8988T (cell line): ENCODE measurements at places on chromosomes 13 and 19.
A peak's percentile ranks its signal among the peaks of the same experiment; 100 is the strongest.

GRCh38 chr19:30340771-30341561, 31.2 kb upstream of the ZNF536 start:
- DNase-seq = no peak

DNA sequence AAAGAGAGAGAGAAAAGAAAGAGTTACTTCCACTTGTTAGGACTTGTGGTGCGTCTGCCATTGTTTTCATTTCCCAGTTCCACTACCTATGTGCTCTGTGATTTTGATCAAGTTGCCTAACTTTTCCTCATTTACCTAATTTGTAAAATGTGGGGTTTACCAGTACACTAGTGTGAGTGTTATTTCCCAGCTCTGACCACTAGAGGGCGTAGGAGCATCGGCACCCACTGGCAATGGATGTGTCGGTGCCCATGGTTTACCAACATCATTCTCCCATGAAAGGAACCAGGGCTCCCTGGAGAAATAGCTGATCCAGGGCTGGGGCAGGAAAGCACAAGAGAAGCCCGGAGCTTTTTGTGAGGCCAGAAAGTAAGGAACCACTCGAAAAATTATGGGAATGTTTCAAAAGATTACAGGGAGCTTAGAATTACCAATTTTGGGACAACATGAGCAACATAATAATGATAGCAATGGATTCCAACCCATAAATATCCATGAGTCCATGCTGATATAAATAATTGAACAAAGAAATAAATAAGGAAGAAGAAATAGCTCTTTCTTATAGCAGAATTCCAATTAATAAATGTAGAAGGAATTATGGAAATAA, 15.1 kb upstream of the CEACAM4 start:
- DNase-seq = peak; percentile 70

GRCh38 chr13:44498502-44498901, 77.6 kb downstream of the TSC22D1 start:
- DNase-seq = no peak

DNA sequence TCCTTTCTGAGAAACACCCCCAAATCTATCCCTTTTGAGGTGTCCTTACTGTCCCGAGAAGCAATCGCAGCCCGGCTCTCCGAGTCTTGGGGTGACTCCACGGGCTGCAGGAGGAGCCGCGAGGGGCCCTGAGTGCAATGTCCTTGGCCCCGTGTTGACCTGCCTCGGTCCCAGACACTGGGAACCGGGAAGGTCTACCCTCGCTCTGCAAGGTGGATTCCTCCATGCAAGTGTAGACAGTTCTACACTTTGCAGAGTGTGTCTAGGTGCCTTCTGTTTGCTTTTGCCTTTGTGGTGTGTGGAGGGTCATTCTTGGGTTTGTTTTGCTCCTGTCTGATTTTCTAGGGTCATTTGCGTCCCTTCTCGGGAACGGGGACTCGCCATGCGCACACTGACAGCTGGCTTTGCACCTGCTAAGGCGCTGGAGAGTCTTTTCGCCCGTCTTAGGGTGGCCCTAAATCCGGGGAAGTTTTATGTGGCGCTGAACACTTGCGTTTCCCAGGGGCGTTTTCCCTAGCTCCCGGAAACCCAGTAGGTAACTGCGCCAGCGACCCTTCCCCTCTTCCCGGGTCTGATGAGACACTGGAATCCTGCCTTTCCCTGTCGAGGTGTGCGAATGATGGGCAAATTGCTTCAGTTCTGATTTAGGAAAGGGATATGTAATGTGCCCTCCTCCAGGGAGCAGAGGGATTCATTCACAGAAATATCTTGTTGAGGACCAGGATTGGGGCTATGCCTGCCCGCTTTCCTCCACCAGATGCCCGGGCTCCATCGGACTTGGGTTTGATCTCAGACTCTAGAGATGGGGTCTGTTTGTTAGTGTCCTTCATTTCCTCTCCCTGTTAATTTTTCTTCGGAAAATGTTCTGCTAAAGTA, 755 bp downstream of the SERTM1 start:
- DNase-seq = no peak

DNA sequence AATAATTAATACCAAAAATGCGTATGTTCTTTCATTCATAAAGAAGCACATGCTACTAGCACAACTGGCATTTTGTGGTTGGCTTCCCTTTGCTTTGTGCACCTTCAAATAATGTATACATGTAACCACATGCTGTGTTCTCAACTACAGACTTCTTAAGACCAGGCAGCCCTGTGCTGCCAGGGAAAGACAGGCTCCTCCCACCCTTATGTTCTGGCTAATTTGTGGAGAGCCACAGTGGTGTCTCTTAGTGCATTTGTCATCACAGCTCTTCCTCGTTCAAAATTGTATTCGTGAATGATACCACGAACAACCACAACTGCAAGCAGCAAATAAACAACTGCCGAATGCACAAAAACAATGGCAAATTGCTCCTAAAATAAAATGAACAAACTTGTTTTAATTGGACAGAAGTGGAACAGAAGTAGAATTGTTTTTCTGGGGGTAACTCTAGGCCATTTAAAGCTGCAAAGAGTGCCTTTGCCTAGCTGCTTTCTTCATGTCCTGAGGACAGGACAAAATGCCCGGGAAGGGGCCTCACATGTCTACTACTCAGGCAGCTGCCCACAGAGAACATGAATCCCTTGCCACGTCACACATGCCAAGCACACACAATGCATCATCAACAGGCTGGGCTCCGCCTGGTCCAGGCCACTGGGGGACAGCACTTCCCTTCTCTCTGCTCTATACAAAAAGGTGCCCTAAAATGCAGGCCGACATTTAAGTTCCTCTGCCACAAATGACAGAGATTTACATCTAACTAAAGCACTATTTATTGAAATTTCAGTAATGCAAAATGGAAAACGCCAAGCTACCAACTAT, 21.7 kb downstream of the IRS2 start:
- no peak for DNase-seq
